ENCODE measurements at places on chromosomes 6 and 20. TPM values are rescaled to one million over a fixed set of nuclear protein-coding genes. Genes with fewer than 3 reads are reported as not detected.

Gene TEAD3
- 15.1 TPM for total RNA-seq

Gene KCNS1
- total RNA-seq = 0.47 TPM

DNA sequence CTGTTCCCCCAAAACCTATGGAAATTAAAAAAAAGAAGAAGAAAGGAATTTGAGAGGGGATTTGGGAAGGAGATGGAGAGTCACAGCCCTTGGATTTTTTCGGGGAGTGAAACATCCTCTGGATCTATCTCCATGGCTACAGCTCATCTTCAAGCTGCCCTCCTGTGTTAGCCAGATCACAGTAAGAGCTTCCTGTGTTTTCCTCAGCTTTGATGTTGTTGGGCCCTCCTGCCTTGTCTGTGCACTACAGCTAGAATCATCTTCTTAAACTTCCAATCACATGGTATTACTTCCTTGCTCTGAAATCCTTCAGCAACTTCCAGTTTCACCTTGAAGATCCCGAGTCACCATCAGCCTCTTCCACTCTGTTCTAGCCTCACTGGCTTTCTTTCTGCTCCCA lies 207.8 kb upstream of the ZFP64 start:
- no peak for DNase-seq

DNA sequence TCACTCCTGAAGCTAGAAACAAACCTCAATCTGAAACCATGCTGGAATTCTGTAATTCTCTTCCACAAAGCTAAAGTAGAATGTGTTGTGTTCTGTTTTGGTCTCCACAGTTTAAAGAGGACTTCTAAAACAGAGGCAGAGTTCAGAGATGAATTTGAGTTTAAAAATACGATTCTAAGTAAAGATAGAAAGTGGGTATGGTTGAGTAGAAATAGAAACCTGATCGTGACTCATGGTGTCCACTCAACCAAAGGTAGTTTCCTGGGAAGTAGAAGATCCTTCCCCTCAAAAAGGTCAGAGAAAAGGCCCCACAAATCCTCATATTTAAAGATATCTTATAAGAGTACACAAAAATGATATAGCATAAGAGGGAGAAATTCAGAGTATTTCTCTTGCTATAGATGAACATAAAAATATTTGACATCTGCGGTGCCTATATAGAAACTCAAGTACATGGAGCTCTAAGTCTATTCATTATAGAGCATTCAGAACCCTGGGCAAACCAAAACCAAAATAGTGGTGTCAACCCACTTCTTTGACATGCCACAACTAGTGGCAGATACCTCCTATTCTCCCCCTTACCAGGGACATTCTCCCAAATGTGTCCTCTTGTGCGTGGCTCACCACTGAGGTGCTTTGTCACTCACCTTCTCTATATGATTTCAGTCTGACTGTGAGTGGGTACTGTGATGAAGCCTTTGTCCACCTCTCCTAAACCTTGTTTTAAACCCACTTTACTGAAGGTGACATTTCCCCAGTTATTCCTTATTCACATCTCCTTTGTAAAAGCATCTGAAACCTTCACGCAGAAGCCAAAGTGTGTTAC lies 84.5 kb downstream of the PLCB1 start:
- no peak for DNase-seq

DNA sequence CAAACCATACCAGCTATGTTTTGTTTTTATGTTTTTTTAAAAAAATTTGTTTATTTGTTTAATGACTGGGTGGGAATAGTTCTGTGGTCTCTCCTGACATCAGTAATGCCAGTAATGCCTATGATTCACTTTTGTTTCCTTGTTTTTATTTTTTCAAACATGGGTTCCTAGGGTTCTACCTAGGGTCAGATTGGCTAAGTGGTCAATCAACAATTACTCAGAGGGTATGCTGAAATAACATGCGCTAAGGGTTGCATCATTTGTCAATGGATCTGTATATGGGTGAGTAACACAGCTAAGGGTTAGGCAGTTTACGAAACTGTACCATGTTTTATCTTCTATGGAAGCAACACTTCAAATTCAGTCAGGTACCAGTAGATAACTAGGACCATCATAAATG lies 583.8 kb upstream of the GJE1 start:
- no peak for DNase-seq
